ENCODE measurements at places on chromosomes 16 and 17.

DNA sequence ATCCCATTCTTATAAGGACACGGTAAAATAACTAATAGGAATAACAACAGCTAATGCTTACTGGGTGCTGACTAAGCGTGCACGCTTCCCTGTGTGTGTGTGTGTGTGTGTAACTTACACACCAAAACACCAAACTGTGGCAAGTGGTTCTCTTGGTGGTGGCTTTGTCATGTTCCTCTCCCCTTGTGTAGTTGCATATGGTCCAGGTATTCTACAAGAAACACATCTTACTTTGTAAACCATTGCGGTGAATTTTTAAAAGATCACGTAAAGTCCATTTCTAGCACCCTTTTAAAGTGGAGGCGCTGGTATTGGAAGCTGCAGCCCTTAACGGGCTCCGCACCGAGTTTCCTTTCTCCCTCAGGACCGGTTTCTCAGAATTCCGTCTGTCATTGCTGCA is 221.0 kb upstream of the FOXF1 start:
- DNase-seq: no peak

DNA sequence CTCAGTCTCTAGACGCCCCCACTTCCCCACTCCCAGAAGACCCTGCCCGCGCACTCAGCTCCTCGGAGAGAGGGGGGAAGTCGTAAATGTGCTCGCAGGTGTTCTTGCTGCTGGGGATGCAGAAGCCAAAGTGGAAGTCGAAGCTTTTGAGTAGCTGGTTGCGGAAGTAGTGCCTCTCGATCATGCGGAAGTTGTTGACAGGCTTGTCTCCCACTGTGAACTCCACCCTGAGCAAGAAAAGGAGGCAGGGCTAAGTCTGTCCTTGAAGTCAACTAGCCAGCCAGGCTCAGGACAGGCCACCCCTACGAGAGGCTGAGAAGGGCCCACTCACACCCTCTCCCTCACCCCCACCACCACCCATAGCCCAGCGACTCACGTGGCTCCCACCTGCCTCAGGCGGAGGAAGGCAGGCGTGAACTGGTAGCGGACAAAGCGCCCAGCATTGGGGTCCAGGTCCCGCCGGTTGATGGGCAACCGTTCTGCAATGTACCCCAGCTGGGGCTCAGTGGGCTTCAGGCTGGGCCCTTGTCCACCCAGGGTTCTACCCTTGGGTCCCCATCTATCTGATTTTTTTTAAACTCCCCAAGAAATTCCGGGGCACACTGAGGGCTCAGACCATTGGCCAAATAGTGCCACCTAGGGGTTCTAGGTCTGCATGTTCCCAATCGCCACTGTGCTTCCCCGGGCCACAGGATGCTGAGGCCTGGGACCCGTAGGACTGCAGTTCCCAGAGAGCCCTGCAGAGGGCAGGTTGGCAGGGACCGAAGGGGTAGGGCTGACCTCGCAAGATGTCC is 4.6 kb downstream of the UNC119 start:
- DNase-seq: peak; percentile 46

DNA sequence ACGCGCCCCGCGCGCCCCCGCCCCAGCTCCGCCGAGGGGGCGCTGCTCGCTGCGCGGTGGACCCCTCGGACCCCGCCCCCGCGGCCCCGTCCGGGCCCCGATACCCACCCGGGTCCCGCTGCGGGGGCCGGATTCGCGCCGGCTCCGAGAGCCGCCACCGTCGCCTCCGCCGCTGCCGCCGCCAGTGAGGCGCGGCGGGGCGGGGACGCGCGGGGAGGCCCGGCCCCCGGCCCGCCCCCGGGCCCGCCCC is at the start of gene TBC1D16:
TSS of gene TBC1D16 (minus strand) at position 186 of the 250 bp plus-strand sequence. CDS start 22,325 bp downstream, outside the sequence.
- DNase-seq: no peak

DNA sequence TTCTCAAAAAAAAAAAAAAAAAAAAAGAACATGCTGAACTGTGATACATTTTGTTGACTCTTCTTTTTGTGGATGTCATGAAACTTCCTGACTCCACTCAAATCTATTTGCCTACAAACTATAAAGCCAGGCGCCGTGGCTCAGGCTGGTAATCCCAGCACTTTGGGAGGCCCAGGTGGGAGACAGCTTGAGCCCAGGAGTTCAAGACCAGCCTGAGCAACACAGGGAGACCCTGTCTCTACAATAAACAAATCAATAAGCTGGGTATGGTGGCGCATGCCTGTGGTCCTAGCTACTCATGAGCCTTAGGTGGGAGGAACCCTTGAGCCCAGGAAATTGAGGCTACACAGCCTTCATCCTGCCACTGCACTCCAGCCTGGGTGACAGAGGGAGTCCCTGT is 1.5 kb upstream of the NT5C start:
- no peak for DNase-seq

DNA sequence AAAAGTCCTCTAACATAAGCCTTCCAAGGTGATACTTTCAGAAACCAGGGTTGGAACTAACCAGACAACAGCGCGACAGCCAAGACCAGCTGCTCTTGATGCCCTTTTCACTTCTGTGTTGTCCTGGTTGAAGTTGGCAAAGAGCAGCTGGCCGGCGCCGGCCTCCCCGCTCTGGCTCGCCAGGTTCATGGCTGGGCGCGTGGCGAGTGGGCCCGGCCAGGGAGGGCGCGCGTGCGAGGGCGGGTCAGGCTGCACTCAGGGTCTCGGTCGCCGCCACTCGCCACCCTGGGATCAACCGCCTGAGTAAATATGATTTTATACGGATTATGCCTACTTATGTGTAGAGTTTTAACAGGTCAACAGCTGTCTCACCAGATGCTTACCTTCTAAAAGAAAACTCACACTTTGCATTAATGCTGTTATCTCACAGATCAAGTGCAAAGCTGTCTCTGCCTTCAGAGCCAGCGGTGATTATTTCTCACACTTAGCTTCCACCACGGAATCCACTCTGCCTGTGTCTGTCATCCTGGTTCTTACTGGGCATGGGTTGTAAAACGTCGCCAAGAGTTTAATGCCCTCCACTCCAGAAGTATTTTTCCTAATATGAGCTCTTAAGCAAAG is 13.5 kb downstream of the KCTD2 start:
- DNase-seq: no peak

- no peak for DNase-seq
Observed at GRCh38 chr17:9594065-9594464, 17.6 kb downstream of the CFAP52 start.

DNA sequence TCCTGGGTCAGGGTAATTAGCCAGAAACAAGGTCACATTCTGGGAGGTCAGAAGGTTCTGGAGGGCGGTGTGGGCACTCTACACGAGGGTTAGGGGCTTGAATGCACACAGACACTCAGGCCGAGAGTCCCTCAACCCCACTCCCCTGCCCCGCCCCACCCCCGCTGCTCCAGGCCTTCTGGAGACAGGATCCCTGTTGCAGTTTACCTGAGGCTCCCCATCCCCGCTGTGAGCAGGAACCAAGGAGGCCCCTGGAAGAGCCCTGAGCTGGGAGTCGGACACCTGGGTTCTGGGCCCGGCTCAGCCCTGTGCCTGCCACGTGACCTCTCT is 4.4 kb upstream of the ACTG1 start:
- DNase-seq: no peak

DNA sequence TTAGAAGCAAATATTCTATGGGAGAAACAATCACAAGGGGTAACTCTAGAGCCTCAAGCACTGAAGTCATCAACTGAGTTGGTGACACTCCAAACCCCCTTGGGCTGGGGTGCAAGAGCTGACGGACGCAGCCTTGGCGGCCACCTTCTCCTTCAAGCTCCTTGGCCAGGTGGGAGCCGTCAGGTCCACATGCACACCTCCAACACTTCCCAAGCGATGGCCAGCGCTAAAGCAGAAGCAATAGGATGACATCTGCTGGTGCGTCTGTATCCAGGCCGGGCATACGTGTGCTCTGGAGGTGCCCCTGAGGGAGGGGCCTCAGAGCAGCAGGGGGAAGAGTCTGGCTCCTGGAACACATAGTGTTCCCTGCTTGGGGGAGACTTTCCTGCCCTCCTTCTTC is 12.2 kb upstream of the FOXJ1 start:
- DNase-seq: no peak

DNA sequence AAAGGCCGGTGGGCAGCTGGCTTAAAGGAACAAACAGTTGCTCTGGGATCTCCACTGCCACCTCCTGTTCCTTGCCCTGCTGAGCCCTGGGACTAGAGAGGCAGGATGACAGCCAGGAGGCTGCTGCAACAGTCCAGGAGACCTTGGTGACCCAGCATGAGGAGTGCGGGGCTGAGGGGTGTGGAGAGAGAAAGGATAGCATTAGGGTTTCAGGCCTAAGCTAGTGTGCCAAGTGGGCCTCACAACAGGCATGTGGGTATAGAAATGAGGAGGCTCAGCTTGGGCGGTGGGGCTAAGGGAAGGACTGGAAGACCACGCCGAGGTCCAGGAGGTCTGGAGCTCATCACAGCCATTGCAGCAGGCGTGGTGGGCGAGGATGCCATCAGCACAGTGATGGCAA is 39.8 kb downstream of the SDK2 start:
- DNase-seq: no peak

DNA sequence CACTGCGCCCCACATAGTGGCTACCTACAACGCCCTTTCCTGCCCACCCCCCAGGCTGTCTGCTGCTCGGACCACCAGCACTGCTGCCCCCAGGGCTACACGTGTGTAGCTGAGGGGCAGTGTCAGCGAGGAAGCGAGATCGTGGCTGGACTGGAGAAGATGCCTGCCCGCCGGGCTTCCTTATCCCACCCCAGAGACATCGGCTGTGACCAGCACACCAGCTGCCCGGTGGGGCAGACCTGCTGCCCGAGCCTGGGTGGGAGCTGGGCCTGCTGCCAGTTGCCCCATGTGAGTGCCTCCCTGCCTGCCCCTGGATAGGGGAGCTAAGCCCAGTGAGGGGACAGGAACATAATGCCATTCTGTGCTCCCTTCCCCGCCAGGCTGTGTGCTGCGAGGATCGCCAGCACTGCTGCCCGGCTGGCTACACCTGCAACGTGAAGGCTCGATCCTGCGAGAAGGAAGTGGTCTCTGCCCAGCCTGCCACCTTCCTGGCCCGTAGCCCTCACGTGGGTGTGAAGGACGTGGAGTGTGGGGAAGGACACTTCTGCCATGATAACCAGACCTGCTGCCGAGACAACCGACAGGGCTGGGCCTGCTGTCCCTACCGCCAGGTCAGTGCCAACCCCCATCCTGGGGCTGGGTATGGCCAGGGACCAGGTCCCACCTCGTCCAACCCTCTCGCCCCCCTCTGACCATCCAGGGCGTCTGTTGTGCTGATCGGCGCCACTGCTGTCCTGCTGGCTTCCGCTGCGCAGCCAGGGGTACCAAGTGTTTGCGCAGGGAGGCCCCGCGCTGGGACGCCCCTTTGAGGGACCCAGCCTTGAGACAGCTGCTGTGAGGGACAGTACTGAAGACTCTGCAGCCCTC is 7.1 kb downstream of the GRN start:
- DNase-seq: no peak

- DNase-seq: no peak
Observed at GRCh38 chr16:84790301-84790700, 29.5 kb upstream of the CRISPLD2 start.

- DNase-seq: no peak
Observed at GRCh38 chr17:42289611-42290181, 1.4 kb downstream of the STAT5A start.

- DNase-seq: no peak
Observed at GRCh38 chr17:7555320-7555948, 3.1 kb upstream of the TNFSF13 start.

DNA sequence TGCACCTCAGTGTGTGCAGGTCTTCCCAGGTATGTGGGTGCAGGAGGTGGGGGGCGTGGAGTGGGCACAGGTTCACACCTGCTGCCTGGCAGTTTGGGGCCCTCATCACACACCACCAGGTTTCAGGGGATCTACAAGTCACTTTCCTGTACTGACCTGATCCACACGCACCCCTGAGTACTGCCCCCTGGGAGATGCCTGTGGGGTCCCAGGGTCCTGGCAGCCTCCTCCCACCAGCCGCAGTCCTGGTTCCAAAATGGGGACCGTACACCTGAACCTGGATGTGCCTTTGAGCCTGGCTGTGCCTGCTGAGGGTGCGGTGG is 25.9 kb downstream of the RNF213 start:
- no peak for DNase-seq

DNA sequence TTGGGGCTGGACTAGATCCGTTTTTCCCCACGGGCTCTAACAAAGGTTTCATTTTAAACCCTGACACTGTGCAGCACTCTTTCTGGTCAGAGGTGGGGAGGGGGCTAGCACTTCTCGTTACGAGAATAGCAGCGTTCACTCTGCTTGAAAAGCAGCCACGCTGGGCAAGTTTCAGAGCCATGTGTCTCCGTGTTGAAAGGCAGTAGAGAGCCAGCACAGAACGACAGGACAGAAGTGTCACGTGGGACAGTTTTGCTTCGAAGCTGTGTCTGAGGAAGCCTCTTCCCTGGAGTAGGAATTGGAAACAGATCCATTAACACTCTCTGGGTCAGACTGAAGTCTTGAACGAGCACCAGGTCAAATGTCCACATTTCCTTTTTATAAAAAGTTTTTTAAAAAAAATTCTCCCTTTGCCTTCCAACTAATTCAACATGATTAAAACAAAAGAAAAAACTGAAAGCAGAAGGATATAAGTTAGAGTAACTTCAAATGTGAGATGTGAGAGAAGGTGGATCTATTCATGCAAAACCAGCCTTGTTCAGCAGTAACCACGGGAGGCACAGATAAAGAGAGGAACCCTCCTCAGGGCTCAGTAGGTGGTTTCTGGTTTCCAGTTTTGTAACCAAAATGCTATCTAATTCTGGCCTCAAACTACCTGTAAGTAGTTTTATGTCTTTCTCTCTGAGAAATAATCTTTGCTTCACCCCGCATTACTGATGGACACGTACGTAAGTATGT is 65.0 kb downstream of the SMG6 start:
- DNase-seq: no peak

- no peak for DNase-seq
Observed at GRCh38 chr16:82042144-82042543, 7.1 kb downstream of the HSD17B2 start.

GRCh38 chr17:14856176-14856575 is 408.9 kb downstream of the PMP22 start:
- no peak for DNase-seq

- DNase-seq: no peak
Observed at GRCh38 chr16:17921357-17921978, 415.1 kb downstream of the NPIPA8 start.

- DNase-seq: no peak
Observed at GRCh38 chr16:84629580-84629979, 11.7 kb upstream of the COTL1 start.

DNA sequence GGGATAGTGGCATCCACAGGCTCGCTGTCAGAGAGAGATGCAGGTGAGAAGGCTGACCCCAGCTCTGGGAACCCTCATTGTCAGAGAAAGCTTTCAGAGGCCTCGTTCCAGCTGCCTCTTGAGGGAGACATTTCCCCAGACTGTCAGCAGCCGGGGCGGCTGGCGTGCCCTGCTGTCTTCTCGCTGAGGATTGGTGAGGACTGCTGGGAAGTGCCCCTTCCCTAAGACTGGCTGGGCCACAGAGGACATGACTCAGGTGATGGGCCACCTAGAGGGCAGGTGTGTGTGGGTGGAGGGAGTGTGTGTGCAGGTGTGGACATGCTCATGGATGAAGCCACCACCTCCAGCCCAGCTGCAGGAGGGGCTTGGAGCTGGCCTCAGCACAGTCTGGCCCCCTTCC is 25.3 kb downstream of the SPACA3 start:
- DNase-seq: no peak

DNA sequence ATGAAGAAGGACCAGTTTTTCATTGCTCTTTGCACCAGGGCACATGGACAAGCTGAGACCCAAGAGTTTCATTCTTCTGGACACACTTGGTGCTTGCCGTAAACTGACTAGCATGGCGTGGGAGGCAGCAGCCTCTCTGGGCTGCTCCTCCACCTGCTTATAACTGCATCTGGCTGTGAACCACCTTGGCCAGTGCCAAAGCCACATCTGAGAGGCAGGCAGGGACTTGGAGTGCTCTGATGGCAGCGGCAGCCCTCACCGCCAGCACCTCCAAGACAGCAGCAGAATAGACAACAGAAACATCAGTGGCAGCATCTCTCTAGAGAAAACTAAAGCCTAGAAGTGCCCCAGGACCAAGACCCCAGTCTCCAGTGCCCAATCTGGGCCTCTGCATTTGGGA is 4.7 kb downstream of the KRT37 start:
- no peak for DNase-seq

Data from fibroblast of skin of right quadriceps (primary cell).